ENCODE measurements at places on chromosomes 16 and 17.
A peak's percentile ranks its signal among the peaks of the same experiment; 100 is the strongest.

DNA sequence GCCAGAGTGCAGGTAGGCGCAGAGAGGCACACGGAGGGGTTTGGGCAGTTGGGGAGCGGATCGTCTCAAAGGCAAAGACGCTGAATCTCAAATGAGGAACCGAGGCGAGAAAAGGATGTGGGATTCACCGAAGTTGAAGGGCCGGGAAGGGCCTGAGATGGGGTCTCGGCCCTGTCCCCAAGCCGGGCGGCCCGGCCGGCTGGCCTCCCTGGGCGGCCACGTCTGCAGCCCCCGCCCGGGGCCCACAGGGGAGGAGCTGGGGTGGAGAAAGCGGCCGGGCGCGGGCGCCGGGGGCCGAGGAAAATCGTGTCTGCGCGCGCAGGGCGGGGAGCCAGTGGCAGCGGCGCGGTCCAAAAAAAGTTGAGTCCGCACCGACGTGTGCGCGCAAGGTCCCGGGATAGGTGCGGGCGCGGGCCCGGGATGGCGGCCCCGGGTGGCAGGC lies 458 bp downstream of the SLC12A4 start:
- peak overlapping the region; percentile 91 for H3K4me3 ChIP-seq
- peak; percentile 30 for DNase-seq
- H3K27ac ChIP-seq: peak overlapping the region; percentile 90
- peaks cover 27% of the 10 kb centered on the region for H3K4me1 ChIP-seq
- H3K36me3 ChIP-seq: no peaks in the 10 kb centered on the region
- H3K27me3 ChIP-seq: no peaks in the 10 kb centered on the region

GRCh38 chr16:12211870-12212690 lies 235.5 kb downstream of the SNX29 start:
- DNase-seq: no peak
- no peak overlapping the region for H3K27ac ChIP-seq
- no peak overlapping the region for H3K4me3 ChIP-seq
- H3K4me1 ChIP-seq: no peaks in the 10 kb centered on the region

DNA sequence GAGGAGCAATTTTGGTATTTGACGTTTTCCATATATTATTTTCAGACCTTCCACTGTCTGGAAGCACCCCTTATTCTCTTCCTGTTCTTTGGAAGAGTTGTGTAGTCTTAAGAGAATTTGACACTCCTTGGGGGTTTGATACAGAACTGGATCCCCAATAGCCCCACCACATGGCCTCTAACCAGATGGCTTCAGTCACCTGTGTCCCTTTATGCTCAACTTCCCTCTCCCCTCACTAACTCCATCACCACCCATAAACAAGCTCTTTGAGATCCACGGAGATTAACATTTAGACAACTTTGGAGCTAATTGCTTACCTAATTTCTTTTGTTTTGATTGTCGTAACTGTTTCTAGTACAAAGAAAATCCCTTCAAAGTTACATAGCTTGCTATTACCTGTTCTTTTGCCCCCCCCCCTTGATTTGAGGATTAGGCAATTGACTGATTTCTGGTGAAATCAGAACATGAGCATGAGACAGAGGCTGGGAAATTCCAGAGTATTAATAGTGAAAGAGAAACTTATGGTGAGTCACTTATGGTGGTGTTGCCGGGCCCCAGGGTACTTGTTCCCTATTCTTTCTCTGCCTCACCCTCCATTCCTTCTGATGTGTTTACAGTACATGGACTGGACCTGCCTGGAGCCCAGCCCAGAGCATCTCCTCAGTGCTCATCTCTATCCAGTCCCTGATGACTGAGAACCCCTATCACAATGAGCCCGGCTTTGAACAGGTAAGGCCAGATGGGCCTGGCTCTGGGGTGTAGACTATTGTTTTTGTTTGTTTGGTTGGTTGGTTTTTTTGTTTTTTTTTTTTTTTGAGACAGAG lies 7.5 kb downstream of the UBE2Z start:
- H3K27ac ChIP-seq: peak overlapping the region; percentile 90
- peaks cover 71% of the 10 kb centered on the region for H3K36me3 ChIP-seq
- peaks cover 53% of the 10 kb centered on the region for H3K4me1 ChIP-seq
- peak overlapping the region; percentile 15 for H3K4me3 ChIP-seq
- peak; percentile 40 for DNase-seq
- no peaks in the 10 kb centered on the region for H3K27me3 ChIP-seq

DNA sequence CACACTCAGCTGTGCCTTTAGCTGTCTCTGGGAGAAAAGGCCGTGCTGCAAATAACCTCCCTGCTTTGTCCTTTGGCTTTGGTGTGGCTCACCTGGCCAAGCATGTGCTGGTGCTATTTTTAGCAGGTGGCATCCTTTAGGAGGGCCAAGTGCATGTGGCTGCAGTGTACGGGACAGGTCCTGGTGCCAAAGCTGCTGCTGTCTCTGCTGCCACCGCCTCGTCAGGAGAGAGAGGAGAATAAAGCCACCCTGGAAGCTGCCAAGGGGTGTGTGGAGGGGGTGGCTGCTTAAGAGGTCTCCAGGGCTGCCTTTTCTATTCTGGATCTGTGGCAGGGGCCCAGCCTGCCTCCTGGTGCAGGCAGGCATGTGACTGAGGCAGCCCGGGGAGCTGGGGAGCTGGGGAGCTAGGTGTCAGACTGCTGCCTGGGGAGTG lies 6.2 kb downstream of the AKAP1 start:
- H3K27ac ChIP-seq: no peak overlapping the region
- H3K36me3 ChIP-seq: no peaks in the 10 kb centered on the region
- no peak overlapping the region for H3K4me3 ChIP-seq
- peaks cover 27% of the 10 kb centered on the region for H3K4me1 ChIP-seq
- DNase-seq: no peak

- peaks cover 4% of the 10 kb centered on the region for H3K4me1 ChIP-seq
- H3K27ac ChIP-seq: no peak overlapping the region
- no peak for DNase-seq
- H3K4me3 ChIP-seq: no peak overlapping the region
- no peaks in the 10 kb centered on the region for H3K27me3 ChIP-seq
Observed at GRCh38 chr16:10926094-10926493, 16.2 kb downstream of the DEXI start.

- H3K27me3 ChIP-seq: no peaks in the 10 kb centered on the region
- peak overlapping the region; percentile 73 for H3K27ac ChIP-seq
- no peak for DNase-seq
- no peak overlapping the region for H3K4me3 ChIP-seq
Observed at GRCh38 chr16:23901178-23902033, 65.6 kb downstream of the PRKCB start.

DNA sequence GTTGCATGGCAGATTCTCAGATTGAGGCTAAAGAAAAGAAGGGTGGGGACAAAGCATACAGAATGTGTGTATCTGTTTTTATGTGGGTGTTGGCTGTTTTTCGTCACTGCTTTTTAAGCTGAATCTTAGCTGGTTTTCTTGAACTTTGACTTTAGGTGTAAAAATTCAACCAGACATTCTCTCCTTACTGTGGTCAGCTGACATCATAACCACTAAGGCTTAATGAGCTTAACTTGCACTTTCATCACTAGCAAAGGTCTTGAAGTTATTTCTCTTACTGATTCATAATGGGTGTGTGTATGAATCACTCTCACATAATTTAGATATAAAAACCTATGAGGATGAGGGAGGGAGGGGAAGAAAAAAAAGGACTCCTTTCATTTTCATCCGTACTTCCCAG lies 4.0 kb upstream of the CDC6 start:
- H3K4me1 ChIP-seq: peaks cover 49% of the 10 kb centered on the region
- no peak overlapping the region for H3K4me3 ChIP-seq
- H3K27me3 ChIP-seq: no peaks in the 10 kb centered on the region
- peak; percentile 35 for DNase-seq
- peaks cover 30% of the 10 kb centered on the region for H3K36me3 ChIP-seq

- H3K27me3 ChIP-seq: peaks cover 4% of the 10 kb centered on the region
- DNase-seq: no peak
- H3K4me1 ChIP-seq: peaks cover 59% of the 10 kb centered on the region
Observed at GRCh38 chr17:7026471-7027115, 3.7 kb downstream of the BCL6B start.

DNA sequence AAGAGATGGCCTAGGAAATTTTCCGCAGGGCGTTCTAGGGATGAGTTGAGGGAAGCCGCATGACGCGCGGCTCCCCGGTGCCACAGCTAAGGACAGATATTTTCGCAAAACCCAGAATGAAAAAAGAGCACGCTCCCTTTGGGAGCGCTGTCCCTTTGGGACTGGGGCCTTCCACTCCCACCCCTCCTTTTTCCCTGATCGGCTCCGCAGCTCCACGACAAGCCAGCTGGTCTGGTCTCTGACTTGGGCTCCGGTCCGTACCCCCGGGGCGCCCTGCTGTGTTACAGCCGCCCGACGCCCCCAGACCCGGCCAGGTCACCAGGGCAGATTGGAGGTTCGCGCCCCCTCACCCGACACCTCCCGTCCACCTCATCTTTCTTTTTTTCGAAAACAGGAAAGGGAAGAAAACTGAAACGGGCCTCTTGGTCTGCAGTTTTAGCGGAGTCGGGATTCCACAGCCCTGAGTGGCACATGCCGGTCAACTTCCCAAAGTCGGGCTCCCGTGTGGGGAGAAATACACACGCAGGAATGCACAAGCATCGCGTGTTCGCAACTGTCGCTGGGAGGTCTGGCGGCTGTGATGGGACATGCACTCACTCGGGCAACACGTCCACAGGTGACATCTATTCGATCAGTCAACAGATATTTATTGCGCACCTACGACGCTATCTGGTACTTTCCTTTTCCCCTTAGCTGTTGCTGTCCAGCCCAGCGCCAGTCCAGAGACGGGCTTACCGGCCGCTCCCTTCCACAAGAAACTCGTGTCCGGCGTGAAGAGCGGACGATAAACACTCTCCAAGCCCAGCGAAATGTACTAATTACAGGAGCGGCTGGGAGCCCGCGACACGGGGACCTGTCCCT lies 3.9 kb upstream of the SOX9 start:
- peaks cover 3% of the 10 kb centered on the region for H3K36me3 ChIP-seq
- no peak for DNase-seq
- peaks cover 57% of the 10 kb centered on the region for H3K27me3 ChIP-seq
- H3K4me1 ChIP-seq: peaks cover 3% of the 10 kb centered on the region

DNA sequence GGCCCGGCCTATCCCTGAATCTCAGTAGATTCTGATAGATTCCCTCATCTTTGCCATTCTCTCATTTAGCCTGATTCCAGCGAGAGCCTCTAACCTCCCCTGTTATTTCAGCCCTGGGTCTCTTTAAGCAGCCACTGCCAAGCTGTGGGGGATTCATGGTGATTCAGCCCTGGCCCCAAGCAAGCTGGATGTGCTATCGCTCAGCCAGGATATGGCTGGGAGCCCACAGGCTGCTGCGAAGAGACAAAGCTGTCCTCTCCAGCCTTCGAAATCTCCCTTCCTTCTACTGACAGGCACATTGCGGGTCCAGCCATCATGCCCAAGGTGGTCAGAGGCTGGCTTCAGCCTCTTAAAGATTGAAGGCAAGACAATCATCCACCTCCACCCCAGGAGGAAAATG lies 394.1 kb downstream of the SOX9 start:
- H3K4me1 ChIP-seq: no peaks in the 10 kb centered on the region
- H3K4me3 ChIP-seq: no peak overlapping the region
- H3K27me3 ChIP-seq: peaks cover 12% of the 10 kb centered on the region
- no peaks in the 10 kb centered on the region for H3K36me3 ChIP-seq

DNA sequence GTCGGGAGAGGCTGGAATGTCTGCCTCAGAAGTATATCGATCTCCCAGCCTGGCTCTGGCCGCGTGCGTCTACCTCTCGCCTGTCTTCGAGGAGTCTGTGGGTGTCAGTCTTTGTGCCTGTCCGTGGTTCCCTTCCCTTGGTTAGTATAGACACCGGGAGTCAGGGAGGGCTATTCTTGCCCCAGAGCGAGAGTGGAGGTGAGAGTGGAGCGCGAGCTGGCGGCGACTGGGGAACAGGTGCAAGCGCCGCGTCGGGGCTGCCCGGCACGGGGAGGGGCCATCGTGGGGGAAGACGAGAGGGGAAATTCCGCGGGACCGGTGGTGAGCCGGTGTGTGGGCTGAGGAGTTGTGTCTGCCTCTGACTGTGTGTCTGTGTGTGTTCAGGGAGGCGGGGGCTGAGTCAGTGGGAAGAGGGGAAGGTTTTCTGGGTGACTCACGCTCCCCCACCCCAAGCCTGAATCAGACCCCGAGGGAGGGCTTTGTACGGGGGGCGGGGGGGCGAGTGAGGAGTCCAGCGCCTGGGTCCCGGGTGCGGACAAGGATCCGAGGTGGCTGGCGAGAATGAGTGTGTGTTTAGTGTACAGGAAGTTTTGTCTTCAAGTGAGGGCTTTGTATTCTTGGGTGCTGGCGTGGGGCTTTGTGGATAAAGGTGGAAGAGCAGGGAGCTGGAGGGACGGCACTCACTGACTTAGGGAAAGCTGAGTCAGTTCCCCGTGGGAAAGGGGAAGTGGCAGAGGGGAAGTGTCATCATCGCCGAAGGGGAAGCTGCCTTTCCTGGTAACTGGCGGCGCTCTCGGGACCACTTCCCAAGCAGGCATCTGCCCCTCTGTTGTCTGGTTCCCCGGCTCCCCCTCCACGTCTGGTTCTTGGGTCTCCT lies 8.6 kb downstream of the KDM6B start:
- peaks cover 4% of the 10 kb centered on the region for H3K36me3 ChIP-seq
- H3K27me3 ChIP-seq: no peaks in the 10 kb centered on the region
- peak overlapping the region; percentile 97 for H3K27ac ChIP-seq

- H3K36me3 ChIP-seq: peaks cover 43% of the 10 kb centered on the region
- DNase-seq: peak; percentile 65
- peak overlapping the region; percentile 77 for H3K4me3 ChIP-seq
- H3K27me3 ChIP-seq: no peaks in the 10 kb centered on the region
Observed at GRCh38 chr17:81285179-81285878, 9.8 kb downstream of the SLC38A10 start.

DNA sequence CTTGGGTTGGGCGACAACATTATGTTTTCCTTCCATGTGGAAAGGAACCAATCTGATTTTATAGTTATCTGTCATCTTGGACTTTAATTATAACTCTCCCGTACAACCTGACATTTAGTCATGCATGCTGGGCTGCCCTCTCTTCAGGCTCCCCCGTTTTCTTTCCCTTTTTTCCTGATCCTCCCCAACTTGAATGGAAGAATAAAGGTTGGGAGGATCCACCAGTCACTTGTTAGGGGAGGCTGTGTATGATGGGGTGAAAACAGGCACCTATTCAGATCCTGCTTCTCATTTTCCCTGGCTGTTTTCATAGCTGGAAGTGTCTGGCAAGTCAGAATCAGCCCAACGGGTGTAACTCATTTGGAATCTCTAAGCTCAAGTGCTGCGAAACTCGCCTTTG lies 267.2 kb upstream of the SALL1 start:
- no peak overlapping the region for H3K27ac ChIP-seq
- H3K27me3 ChIP-seq: no peaks in the 10 kb centered on the region
- DNase-seq: no peak
- H3K4me1 ChIP-seq: no peaks in the 10 kb centered on the region
- H3K36me3 ChIP-seq: no peaks in the 10 kb centered on the region
- no peak overlapping the region for H3K4me3 ChIP-seq

DNA sequence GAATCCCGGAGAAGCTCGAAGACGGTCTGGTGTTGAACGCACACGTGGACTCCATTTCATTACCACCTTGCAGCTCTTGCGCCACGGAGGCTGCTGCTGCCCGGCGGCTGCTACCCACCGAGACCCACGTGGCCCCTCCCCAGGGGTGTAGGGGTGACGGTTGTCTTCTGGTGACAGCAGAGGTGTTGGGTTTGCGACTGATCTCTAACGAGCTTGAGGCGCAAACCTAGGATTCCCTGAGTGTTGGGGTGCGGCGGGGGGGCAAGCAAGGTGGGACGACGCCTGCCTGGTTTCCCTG lies 1.7 kb upstream of the CBX4 start:
- H3K4me1 ChIP-seq: peaks cover 40% of the 10 kb centered on the region
- H3K4me3 ChIP-seq: peak overlapping the region; percentile 32
- H3K27ac ChIP-seq: no peak overlapping the region
- peaks cover 12% of the 10 kb centered on the region for H3K36me3 ChIP-seq
- H3K27me3 ChIP-seq: peaks cover 43% of the 10 kb centered on the region

GRCh38 chr17:253091-253846 lies 71.8 kb upstream of the DOC2B start:
- H3K27ac ChIP-seq: no peak overlapping the region
- H3K4me3 ChIP-seq: no peak overlapping the region
- no peaks in the 10 kb centered on the region for H3K36me3 ChIP-seq
- no peaks in the 10 kb centered on the region for H3K4me1 ChIP-seq

Data from activated CD4-positive, alpha-beta T cell treated with anti-CD3 and anti-CD28 coated beads, Interleukin-2, amount 10 ng/mL, durations not matched to agents 7 days and 5 days (primary cell).